ENCODE measurements at places on chromosomes 1 and 21.

DNA sequence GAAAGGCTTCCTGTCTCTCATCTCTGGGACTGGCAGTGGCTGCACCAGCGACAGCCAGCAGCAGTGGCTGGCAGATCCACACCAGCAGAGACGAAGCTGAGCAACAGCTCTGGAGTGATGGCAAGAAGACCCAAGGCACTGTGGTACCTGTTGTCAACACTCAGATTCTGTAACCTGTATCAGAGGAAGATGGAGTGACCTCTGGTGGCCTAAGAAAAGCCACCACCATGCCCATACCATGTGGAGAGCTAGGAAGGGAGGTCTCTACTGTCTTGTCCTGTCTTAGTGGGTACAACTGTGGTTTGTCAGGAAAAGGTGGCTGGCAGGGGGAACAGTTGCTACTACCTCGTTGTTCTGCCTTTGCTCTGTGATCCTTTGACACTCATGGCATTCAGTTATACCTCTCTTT, 22.5 kb upstream of the RHBDL2 start:
- no peak for DNase-seq

- DNase-seq, result no peak
Observed at GRCh38 chr1:154819628-154820590, 50.2 kb downstream of the KCNN3 start.

DNA sequence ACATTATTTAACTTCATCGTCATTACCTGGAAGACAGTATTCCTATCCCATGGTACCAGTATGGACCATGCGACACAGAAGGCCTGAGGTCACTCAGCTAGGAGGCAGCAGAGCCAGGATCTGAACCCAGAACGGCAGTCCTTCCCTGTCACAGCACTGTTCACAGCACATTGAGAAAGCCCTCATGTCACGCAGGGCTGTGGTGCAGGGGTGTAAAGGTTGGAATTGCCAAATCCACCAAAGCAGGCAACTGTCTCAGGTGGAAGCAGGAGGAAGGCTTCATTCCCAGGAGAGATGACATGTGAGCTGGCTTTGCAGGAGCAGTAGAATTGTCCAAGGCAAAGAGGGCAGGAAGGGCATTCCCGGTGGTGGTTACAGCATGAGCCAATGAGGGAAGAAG, 9.9 kb upstream of the TTC22 start:
- DNase-seq, result no peak

DNA sequence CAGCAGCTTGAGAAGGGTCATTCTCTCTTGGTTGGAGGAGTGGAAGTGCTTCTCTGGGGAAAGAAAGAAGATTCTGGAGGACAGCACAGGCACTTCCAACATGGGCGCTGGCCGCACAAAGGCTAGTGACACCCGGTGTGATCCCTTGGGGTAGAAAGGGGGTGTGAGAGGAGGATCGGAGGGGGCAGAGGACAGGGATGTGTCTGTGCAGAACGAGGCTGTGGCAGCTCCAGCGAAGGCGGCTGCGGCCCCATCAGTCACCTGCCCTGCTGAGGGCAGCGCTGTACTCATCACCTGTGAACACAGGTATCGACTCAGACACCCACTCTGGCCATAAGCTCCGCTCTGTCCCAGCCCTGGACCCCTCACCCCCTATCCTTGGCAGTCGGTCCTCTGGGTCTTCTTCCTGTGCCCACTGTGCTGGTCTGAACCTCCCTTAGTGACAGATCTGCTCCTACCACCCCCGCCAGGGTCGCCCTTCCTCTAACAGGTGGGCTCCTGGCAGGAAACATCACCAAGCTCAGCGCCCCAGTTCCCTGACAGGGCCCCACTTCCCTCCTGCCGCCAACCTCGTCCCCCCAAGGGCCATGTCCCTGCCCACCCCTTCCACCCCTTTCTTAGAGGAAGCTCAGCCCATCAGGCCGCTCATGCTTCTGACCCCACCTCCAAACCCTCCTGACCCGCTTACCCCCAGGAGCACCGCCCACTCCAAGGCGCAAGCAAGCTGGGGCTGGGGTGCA, 20.1 kb downstream of the TP73 start:
- DNase-seq, result no peak

DNA sequence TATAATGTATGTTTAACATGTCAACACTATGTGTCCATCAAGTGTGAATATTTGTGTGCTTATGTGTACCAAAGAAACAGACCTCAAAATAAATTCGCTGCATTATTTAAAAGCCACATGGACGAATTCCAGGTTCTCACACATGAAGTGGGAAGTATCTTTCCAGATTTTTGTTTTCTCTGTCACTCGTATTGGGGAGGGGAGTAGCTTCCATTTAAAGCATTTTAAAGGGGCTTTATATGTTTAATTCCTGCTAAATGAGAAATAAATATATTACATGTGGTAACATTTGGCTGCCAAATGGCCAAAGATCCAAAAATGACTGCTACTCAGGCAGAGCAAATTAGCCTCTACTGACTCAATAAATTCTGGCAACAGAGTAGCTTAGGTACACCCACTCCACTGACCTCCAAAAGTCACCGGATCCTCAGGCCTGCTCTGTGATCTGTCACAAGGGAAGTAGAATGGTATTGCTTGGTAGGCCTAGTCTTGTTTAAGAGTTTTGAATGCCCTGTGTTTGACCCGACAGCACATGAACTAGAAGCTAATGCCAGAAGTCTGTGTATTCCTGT, 178.1 kb downstream of the ZP4 start:
- no peak for DNase-seq

GRCh38 chr1:219067350-219067712, 106.3 kb upstream of the LYPLAL1 start:
- DNase-seq, result no peak

DNA sequence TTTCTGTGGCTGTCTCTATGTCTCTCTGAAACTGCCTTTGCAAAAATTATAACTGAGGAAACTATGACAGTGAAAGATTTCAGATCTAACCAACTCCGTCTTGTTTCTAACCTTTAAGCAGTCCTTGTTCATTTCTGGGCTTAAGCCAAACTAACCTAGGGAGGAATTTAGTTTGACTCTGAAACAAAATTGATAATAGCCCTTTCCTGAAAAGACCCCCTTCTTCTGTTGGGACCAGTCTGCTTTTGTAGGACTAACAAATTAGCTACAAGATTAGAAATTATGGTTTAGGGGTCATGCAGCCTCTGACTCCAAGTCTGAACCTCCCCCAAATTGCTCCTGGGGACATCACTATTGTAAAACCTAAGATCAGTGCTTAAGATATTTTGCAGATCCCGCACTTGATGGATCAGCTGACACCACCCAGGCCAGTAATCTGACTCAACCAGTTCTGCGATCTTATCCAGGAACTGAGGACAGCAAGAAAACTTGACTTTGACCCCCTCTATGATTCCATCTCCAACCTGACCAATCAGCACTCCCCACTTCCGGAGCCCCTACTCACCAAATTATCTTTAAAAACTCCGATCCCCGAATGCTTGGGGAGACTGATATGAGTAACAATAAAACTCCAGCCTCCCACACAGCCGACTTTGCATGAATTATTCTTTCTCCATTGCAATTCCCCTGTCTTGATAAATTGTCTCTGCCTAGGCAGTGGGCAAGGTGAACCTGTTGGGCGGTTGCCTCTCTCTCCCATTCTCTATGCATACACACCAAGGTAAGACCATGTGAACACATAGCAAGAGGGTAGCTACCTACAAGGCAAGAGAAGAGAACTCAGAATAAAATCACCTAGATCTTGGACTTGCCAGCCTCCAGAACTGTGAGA, 11.1 kb upstream of the TRIM63 start:
- DNase-seq, result no peak

DNA sequence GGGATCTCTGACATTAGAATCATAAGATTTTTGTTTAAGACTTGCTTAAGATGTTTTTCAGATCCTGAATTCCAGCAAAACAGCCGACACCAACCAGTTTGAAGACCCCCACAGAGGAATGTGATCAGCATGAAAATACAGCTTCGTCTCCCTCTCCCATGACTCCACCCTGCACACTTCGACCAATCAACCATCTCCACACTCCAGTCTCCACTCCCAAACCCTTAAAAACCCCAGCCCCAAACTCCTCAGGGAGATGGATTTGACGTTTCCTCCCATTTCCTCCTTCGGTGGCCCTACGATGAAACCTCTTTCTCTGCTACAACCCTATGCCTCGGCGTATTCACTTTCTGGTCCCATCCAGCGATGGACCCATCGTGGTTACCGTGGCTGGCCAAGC, 30.1 kb upstream of the KIF26B start:
- DNase-seq, result no peak

DNA sequence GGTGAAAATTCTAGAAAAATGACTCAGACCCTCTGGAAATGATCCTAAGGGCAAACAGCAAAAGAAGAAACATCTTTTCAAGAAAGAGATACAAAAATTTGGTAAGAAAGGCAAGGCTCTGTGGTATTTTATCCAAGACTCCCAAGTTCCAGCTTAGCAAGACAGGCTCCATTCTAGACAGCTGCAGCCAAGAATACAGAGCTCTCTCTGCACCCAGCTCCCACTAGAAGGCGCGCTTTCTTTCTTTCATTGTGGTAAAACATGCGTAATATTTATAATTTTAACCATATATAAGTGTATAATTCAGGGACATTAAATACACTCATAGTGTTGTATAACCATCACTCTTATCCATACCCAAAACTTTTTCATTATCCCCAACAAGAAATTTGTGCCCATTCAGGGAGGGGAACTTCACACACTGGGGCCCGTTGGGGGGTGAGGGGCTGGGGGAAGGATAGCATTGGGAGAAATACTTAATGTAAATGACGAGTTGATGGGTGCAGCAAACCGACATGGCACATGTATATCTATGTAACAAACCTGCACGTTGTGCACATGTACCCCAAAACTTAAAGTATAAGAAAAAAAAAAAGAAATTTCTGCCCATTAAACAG, 2.2 kb upstream of the HFM1 start:
- DNase-seq, result no peak
